Stimulated activated CD8-positive, alpha-beta memory T cell treated with anti-CD3 and anti-CD28 coated beads, Interleukin-7, amount 100 ng/mL, for 24 hours (primary cell): ENCODE measurements at places on chromosomes 2 and 18.

GRCh38 chr2:104733226-104733943, 120.5 kb upstream of the POU3F3 start:
- no peak for DNase-seq

GRCh38 chr2:238629064-238629463, 202.3 kb downstream of the ASB1 start:
- DNase-seq: no peak

DNA sequence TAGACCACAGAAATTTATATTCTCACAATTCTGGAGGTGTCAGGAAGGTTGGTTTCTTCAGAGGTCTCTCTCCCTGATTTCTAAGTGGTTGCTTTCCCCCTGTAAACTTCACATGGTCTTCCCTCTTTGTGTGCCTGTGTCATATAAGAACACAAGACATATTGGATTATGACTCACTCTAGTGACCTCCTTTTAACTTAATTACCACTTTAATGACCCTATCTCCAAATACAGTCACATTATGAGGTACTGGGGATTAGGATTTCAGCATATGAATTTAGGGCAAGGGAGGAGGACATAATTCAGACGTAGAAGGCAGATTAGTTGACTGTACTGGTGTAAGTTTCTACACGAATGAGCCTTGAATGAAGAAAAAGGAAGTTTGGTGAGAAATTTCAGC, 38.2 kb upstream of the EPHA4 start:
- no peak for DNase-seq

DNA sequence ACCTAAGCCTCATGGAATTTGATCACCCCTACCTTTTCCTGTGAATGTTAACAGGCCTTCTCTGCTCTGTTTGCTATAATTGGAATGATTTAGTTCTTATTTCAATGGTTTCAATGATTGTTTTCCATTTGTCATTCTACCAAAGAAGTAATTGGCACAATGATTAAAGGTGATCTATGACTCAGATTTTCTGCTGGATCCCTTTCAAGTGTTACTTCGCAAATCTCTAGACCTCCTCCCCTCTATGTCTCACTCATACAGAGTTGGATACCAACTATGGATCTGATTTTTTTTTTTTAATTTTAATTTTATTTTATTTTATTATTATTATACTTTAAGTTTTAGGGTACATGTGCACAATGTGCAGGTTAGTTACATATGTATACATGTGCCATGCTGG, 29.6 kb upstream of the FAM117B start:
- no peak for DNase-seq

- DNase-seq: no peak
Measured at GRCh38 chr2:219452361-219453317, 18.0 kb downstream of the SPEG start.

GRCh38 chr2:7111626-7112025, 194.4 kb downstream of the RNF144A start:
- no peak for DNase-seq

DNA sequence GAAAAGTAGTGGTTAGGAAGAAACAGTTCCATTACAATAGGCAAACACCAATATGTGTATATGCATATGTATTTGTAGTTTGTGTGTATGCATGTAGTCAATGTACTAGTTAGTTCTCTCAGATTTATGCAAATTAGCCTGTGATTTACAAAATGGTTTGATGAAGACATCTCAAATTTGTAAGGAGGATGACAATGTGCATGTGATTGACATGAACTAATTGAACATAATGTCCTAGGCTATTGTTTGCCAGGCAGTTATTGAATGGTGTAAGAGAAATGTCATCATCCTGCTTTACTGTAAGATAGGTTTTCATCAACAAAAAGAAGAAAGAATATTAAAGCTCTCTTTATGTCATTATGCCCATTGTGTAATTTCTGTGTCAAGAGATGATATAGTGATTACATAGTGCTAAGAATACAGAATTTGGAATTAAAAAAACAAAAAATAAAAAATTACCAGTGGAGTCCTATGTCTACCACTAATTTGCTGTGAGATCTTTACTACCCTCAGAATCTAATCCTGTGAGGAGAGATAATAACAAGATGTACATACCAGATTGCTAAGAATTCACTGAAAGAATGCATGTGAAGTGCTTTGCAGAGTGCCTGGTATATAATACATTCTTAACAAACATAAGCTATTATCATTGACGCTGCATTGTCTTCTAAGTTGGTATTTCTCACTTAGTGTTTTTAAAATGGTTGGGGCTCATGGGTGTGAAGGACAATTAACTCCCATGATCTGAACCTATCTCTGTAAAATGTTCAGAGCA, 258.0 kb downstream of the CPS1 start:
- no peak for DNase-seq

DNA sequence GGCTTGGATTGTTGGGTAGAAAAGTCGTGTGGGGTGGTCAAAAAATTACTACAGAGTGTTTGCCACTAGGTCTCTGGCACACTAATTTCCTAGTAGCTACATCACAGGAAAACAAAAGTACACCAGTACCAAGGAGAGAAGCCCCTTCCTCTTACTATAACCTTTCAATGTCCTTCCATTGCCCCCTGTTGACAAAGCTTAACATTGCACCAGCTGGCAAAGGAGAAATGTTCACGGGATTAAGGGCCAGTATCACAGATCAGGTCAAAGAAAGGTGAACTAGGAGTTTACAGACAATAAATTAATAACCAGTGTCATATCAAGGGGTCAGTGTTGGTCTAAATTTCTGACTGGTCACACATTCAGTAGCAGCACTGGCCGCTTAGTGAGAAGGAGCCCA, 1139.6 kb upstream of the FAM98A start:
- DNase-seq: no peak

DNA sequence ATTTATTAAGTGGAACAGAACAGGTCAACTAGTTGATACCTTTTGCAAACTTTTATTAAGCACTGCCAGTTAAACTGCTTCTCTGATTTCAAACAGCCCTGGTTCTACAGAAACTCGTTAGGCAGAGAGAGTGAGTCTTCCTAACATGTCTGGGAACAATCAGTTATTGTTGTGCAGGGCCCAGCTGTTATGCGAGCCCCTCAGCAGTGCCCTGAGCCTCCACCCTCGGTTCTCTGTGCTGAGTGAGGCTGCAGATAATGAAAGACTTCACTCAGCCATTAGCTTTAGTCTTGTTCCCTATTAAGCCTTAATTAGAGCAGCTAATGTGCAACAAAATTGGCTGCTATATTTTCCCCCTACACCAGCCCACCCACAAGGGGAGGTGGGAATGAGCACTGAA, 39.6 kb downstream of the KCTD18 start:
- DNase-seq: no peak

DNA sequence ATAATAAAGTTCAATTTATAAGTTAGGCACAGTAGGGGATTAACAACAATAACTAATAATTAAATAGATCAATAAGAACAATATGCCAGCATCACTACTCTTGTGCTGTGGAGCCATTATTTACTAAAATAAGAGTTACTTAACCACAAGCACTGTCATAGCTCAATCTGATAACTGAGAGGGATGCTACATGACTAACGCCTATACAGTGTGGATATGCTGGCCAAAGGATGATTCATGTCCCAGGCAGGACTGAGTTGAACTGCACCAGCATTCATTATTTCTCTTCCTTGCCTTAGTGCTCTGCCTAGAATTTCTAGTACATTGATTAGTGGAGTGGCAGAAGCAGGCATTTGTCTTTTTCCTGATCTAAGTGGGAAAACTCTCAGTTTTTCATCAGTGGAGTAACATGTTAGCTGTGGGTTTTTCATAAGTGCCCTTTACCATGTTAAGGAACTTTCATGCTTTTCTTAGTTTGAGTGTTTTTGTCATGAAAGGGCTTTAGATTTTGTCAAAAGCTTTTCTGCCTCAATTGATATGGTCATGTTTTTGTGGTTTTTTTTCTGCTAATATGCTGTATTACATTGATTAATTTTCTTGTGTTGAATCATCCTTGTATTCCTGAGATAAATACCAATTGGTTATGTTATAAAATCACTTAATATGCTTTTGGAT, 21.7 kb downstream of the KIAA1328 start:
- no peak for DNase-seq

DNA sequence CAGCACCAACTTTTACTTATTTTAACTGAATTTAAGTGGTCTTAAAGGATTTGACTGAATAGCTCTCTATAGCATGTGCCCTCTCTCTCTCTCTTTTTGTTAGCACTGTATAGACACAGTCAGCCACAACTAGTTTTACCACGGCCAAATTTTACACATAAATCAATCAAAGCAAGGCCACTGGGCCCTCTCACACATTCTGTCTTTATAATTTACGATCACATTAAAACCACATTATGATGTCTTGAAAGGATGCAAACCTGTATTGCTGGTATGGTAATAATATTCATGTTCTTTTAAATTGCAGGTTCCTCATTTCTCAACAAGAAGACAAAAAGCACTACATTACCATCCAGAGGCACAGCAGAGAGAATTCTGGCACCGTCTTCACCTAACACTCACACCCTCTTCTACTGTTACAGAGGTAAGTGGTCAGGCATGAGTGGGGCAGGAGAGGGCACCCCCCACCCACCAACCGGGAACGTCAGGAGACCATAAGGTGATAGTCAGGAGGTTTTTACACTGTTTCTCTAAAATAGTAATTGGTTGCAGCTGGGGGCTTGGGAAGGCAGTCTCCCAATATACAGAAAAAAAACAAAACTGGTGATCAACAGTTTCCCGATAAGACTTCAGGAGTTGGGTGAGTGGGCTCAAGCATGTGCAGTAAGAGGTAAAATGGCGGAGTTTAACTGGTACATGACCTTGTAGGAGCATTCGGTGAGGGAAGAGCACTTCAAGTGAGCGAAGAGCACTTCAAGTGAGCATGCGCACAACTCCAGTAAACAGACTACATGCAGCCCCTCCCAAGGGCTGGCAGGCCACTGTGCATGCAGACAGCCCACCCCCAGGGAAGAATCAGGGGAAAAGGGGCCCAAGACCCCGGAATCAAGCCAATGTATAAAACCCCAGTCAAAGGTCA, 296.7 kb downstream of the PIEZO2 start:
- no peak for DNase-seq

DNA sequence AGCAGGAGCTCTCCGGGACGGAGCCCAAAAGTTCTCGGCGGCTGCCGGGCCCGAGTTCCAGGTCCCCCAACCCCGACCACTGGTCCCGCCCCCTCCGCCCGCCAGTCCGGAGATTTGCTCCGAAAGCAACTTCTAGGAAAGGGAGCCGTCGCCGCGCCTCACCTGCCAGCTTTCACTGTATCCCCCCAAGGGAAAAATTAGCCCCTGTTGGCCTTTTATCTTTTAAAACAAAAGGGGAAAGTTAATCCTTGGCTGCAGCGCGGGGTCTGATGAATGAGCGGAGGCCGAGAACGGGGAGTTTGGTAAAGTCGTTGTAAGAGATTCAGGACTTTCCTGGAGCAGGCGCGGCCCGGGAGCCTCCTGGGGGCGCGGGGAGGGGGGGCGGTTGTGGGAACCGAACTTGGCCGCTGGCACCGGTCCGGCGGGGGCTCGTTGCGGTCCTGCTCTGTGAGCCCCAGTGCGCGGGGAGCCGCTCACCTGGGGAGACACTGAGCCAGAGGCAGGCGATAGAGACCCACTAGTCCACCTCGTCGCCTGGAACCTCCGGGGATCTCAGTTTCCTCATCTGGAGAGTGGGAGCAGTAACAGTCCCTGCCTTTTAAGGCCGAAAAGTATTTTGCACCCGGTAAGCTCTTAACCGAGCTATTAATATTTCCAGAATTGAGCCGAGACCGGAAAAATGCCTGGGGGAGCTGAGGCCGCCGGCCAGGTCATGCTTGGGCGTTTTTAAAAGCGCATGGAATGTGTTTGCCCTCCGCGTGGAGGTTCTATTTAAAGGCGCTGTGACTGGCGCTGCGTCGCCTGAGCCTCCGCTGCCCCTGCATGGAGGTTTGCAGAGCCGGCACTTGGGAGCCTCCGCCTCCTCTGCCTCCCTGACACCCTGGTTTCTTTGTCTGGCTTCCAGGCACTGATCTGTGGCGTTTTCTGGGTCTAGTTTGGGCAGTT, 1.1 kb downstream of the EFHD1 start:
- DNase-seq: no peak

GRCh38 chr2:128736046-128736688, 417.5 kb upstream of the HS6ST1 start:
- DNase-seq: no peak

DNA sequence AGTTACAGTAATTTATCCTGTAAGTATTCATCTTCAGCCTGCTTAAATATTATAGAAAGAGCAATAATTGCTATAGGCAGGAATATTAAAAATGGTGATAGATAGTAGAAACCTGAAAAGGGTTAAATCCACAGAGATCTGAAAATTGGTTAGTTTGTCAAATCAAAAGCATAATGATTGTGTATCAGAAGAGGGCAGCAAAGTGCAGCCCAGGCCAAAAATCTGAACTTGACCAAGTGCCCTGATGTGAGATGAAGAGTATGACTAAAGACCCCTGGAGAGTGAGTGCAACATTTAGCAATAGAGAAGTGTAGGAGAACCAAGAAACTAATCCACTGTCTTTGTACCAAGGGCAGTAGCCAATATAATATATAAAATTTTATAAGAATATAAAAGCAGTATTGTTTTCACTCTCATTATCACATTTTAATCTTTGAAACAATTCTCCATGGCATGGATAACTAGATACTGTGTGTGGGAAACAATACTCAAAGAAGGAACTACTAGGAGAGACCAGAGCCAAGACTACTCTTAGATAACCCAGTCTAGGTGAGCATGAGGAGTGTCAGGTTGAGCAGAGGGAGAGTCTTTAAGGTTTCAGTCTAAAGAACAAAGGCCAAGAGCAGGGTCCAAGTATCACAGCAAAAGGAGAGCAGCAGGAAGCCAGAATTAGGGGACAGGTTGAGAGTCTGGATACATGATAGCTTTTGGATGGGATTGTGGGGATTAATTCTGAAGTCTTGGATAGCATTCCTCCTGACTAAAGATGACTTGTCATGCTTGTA, 148.7 kb downstream of the CALCRL start:
- DNase-seq: no peak

GRCh38 chr2:189951791-189952535, 110.6 kb downstream of the MSTN start:
- DNase-seq: no peak

GRCh38 chr2:16452123-16452522, 213.5 kb downstream of the CYRIA start:
- DNase-seq: no peak

DNA sequence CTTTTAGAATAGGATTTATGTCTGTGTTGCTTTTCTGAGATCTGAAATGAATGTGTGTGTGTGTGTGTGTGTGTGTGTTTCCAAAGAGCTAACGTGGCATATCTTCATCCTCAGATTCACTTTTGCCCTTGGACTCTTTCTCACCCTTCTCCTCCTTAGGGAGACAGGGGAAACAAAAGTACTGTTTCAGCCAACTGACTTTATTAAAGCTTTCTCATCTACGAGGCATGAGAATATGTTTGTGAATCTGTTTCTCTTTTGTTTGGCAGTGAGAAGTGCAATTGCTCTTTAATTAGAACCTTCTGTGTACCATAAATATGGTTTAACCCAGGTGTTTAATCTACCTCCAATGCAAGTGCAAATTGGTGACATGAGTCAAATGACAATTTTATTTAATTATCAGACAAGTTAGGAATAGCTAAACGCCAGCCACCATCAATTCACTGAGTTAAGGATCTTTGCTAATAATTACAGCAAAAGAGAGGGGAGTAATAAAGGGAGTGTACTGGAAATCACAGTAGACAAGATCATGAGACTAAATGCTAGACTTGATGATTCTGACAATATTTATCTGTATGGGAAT, 186.4 kb upstream of the COL3A1 start:
- no peak for DNase-seq
